ENCODE measurements at places on chromosomes 5 and 9. TPM values are rescaled to one million over a fixed set of nuclear protein-coding genes. Genes with fewer than 3 reads are reported as not detected.

HEMGN gene
- not detected for total RNA-seq

FGD3 gene
- total RNA-seq: 0.20 TPM

GRCh38 chr9:534886-535285 lies 306.6 kb upstream of the DMRT1 start:
- DNase-seq: peak; percentile 84

PGM5 gene
- 1.1 TPM for total RNA-seq

SPATA31A3 gene
- total RNA-seq: not detected

KIF20A gene
- total RNA-seq: 133 TPM

SLCO6A1 gene
- not detected for total RNA-seq
